Aorta (tissue), 5 donors: ENCODE measurements at places on chromosomes 2 and 18. TPM values are rescaled to one million over a fixed set of nuclear protein-coding genes. Genes with fewer than 3 reads are reported as not detected.

The KLHL14 gene
- total RNA-seq: 0.36 TPM

GRCh38 chr2:201130524-201131186 lies 14.7 kb downstream of the CFLAR start:
- DNase-seq: no peak

DNA sequence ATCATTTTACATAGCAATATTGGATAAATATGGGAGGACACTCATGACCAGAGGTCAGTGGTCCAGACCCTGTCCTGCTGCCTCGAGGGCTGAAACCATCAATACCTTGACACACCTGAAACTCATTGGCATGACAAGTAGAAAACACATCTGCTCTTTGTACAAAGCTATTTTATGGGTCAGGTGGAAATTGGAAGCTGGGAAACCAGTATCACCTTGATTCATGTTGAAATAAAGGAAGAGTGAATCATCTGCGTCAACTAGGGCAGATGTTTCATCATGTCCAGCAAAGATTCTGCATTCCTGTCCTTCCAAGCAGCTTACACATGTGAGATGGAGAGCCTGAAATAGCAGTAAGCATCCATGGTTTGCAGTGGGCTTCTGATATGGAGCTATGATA lies 80.0 kb upstream of the ERBB4 start:
- no peak for DNase-seq

- DNase-seq: no peak
Measured at GRCh38 chr18:12711446-12711845, 8.6 kb downstream of the PSMG2 start.

GRCh38 chr2:30741576-30741975 lies 65.7 kb downstream of the CAPN13 start:
- DNase-seq: no peak

DNA sequence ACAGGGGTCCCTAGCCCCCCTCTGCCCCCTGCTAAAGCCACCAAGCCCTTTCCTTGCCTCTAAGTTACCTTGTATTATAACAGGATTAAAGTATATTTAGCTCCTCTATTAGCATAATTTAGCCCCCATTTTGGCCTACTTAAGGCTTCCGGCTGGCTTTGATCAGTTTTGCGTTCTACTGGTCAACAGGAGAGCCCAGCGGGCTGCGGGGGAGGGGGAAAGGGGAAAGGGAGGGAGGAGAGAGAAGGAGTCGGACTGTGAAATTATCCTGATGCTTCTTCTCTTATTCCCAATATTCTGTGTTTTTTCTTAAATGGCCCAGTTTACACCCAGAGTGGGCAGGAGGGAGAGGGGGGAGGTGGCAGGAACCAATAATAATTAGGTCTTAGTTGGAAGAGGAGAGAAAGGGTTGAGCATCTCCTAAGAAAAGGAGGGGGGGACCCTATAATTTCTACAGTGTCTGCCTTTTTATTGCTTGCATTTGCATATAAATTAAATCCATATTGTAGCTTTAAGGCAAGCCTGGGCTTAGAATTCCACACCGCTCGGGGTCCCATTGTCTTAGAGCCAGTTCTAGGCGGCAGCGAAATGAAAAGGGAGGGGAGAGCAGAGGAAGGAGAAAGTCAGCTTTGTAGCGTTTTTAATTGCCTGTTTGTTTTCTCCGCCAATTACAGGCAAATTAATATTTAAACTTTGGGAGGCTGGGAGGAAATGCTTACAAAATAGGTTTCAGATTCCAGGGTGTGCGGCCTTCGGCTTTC lies 39.6 kb downstream of the EN1 start:
- DNase-seq: no peak
